CD4-positive, alpha-beta T cell treated with Interleukin-17A for 4 hours (primary cell): ENCODE measurements at places on chromosomes 6 and 20.

GRCh38 chr20:3431109-3431508, 23.6 kb upstream of the DNAAF9 start:
- DNase-seq = no peak

DNA sequence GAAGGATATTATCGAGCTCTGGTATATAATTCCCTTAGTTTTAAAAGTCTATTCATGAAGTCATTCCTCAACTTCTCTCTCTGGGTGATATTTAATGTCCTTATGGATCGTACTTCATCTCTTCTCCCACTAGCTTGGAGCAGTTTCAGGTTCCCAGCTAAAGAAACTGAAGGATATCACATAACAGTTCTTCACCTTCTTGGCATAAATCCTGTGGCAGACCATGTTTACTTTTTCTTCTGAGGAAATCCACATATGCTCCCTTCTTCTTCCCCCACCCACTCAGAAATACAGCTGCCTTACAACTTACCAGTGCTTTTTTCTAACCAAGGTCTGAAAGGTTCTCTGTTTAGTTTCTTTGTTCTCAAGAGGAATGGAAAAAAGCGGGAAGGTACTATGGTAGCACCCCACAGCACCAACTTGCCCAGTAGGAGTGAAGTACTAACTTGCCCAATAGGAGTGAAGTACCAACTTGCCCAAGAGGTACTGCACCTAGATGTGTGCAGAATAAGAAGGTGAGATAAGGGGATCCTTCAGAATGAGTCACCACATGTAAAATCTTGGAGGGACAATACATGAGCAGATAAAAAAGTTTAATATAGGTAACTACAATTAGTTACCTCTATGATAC, 53.1 kb downstream of the TSPYL4 start:
- no peak for DNase-seq

DNA sequence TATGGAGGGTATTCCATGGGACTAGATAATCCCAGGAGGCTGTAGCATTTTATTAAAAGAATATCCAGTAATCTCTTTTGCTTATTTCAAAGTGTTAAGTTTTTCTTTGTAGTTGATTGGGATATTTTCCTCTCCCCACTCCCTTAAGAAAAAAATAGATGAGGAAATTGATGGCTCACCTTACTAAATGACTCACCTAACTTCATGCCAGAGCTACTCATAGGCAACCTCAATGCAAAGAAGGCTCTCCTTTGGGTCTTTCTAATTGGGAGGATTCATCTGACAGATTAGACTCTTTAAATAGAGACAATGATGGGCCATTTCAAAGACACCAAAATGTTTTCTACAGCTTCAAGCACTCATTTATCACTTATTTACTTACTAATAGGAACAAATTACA, 528.5 kb upstream of the BTBD3 start:
- DNase-seq = no peak

- DNase-seq = no peak
Observed at GRCh38 chr6:16043171-16044135, 85.4 kb upstream of the MYLIP start.

DNA sequence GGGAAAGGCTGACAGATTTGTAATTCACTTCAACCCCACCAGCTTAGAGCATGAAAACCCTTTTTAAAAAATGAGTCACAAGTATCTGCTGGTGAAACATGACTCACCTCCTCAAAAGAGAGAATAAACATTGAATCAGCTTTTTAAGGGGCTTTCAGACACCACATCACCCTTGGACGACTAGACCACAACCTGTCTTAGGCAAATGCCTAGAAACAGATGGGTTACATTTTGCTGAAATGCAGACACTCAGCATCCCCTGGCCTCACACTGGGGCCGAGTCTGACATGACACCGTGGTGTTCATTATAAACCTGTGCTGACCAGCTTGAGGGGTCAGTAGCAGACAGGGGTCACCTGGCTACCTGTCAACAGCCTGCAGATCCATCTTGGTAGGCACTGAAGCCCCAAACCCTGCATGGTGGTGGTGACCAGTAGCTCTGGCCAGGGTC, 175.3 kb upstream of the CST7 start:
- no peak for DNase-seq

GRCh38 chr20:62406635-62407176, 379 bp downstream of the CABLES2 start:
- no peak for DNase-seq

DNA sequence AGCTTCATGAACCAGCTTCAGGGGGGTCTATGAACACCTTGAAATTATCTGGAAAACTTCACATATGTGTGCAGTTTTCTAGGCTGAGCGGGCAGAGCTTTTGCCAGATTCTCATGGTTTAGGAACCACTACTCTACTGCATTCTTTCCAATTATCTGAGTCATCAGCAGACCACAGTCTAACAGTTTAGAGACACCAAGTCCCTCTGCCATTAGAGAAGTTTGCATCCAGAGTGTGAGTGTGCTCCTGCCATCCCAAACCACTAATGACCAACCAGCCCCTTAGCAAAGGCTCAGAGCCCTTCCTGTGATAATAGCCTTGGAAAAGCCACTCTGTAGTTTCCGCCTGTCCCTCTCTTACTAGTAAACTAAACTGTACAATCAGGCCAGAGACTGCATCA, 96.8 kb downstream of the PHACTR1 start:
- no peak for DNase-seq
